Type B pancreatic cell (in vitro differentiated cells): ENCODE measurements at places on chromosomes 3 and 15.
A peak's percentile ranks its signal among the peaks of the same experiment; 100 is the strongest.

GRCh38 chr3:72657666-72658065, 190.6 kb downstream of the SHQ1 start:
- H3K27ac ChIP-seq, result peak overlapping the region; percentile 14
- H3K4me3 ChIP-seq, result no peak overlapping the region
- no peak for DNase-seq
- no peaks in the 10 kb centered on the region for H3K36me3 ChIP-seq
- peaks cover 19% of the 10 kb centered on the region for H3K4me1 ChIP-seq

DNA sequence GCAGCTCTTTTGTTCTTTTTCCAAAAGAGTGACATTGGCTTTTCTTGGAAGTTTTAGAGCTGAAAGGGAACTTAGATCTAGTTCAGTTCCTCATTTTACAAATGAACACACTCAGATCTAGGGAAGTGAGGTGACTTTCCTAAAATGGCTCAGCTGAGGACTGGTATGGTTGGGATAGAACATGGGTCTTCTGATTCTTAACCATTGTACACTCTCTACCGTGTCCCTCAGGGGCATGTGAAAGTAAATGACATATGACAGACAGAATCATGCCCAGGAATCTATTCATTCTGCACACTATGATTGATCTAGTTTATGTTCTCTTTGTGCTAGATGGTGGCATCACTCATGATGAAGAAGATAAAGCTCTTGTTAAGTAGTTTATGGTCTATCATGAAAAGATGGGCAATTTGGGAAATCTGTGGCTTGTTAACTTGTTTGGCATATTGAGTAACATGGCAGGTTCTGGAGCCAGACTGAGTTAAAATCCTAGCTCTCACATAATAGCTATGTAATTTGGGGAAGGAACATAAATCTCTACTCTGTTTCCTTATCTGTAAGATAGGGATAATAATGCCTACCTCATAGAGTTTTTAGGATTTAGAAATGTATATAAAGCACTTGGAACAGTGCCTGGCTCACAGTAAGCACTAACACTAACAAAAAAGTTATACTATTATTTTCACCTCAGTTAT, 30.9 kb downstream of the UBE2E1 start:
- no peaks in the 10 kb centered on the region for H3K27me3 ChIP-seq
- peaks cover 8% of the 10 kb centered on the region for H3K36me3 ChIP-seq
- peaks cover 47% of the 10 kb centered on the region for H3K4me1 ChIP-seq
- DNase-seq, result no peak

GRCh38 chr3:5390936-5391625, 203.6 kb downstream of the EDEM1 start:
- DNase-seq, result no peak
- peaks cover 21% of the 10 kb centered on the region for H3K4me1 ChIP-seq
- peak overlapping the region; percentile 33 for H3K27ac ChIP-seq
- H3K4me3 ChIP-seq, result no peak overlapping the region
- H3K36me3 ChIP-seq, result no peaks in the 10 kb centered on the region

- no peak for DNase-seq
- H3K36me3 ChIP-seq, result peaks cover 51% of the 10 kb centered on the region
- no peak overlapping the region for H3K27ac ChIP-seq
- no peaks in the 10 kb centered on the region for H3K4me1 ChIP-seq
- H3K4me3 ChIP-seq, result no peak overlapping the region
These were observed 268.7 kb downstream of the BBX start for GRCh38 chr3:107791450-107791849.

DNA sequence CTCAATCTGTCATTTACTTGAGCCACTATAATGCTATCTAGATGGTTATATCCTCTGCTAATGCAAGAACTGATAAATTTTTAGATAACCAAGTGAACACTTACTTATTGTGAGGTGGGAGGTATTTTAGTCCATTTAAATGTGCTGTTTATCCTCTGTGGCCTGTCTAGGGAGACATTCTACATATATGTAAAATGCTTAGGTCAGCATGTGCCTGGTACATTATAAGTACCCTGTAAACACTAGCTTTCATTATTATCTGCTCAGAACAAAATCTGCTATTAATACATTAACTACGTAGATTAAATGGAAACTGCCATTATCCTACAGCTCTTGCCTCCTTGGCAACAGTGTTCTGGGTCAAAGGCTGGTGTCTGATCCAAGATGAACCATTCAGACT, 41.8 kb upstream of the MAPKBP1 start:
- peaks cover 29% of the 10 kb centered on the region for H3K36me3 ChIP-seq
- H3K4me3 ChIP-seq, result no peak overlapping the region
- no peak for DNase-seq
- no peaks in the 10 kb centered on the region for H3K27me3 ChIP-seq

GRCh38 chr3:69746119-69746518, 6.9 kb downstream of the MITF start:
- no peak overlapping the region for H3K4me3 ChIP-seq
- DNase-seq, result no peak
- peaks cover 11% of the 10 kb centered on the region for H3K27me3 ChIP-seq

DNA sequence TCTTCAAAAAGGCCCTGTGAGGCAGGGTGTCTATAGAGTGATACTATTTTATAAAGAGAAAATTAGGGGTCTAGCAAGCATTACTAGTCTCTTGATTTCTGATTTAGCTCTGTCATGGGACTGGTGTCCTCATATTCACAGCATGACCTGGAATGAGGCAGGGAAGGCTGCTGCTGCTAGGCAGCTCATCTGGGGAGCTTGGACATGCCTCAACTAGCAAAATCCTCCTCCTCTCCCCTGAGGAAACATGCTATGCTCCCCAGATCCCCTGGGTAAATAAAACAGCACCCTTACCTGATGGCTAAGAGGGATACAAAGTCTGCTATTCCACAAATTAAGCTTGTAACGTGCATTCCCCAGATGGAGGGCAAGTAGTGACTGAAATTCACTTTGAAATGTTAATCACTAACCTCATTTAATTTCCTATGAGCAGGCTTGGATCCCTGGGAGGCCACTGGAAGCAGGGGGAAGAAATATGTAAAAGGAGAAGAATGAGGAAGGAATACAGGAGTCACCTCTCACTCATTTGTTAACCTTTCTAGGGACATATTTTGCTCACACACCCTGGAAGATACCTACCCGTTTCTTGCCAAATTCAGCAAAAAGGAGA, 709.4 kb downstream of the SQOR start:
- H3K27ac ChIP-seq, result peak overlapping the region; percentile 13
- H3K4me1 ChIP-seq, result no peaks in the 10 kb centered on the region
- no peak for DNase-seq
- H3K36me3 ChIP-seq, result no peaks in the 10 kb centered on the region
- H3K27me3 ChIP-seq, result no peaks in the 10 kb centered on the region

DNA sequence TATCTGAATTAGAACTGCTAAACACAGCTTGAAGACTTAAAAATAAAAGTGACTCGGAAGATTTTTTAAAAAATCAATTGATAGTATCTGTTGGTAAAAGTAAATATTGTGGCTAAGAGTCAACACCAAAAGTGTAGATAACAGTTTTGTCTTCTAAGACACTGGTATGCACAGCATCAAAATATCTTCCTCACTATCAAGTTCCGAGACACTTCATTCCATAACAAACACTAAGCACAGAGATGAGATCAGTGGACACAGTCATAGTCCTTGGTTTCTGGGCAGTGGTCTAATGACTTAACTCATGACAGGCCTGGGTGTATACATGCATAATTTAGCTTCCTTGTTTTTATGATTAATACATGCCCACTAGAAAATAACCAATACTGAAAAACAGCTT, 63.2 kb downstream of the PXYLP1 start:
- peaks cover 15% of the 10 kb centered on the region for H3K36me3 ChIP-seq
- H3K4me1 ChIP-seq, result peaks cover 10% of the 10 kb centered on the region
- H3K27me3 ChIP-seq, result no peaks in the 10 kb centered on the region
- no peak overlapping the region for H3K4me3 ChIP-seq
- no peak overlapping the region for H3K27ac ChIP-seq
- DNase-seq, result no peak

GRCh38 chr15:84714821-84715220, 1.1 kb downstream of the SEC11A start:
- peak overlapping the region; percentile 95 for H3K27ac ChIP-seq
- no peaks in the 10 kb centered on the region for H3K27me3 ChIP-seq
- H3K4me1 ChIP-seq, result peaks cover 25% of the 10 kb centered on the region

GRCh38 chr3:69266585-69266984, 119.3 kb downstream of the FRMD4B start:
- H3K27ac ChIP-seq, result no peak overlapping the region
- peaks cover 3% of the 10 kb centered on the region for H3K36me3 ChIP-seq
- no peak for DNase-seq
- H3K27me3 ChIP-seq, result no peaks in the 10 kb centered on the region

DNA sequence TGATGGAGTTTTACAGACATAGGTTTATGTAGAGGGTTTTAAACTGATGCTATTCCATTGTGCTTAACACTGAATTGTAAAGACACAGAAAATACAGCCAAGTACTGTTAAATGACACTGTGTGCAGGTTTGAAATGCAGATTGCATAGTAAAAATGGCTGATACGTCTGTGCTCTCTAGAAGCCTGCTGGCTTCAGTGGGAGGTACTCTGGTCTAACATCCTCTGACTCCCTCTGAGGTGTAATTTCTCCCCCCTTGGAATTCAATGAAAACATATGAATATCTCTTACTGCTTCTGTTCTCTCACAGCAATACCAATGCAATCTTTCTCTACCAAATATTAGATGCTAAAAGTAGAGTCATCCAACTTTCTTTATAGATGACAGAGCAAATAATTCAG, 176.6 kb downstream of the SLC9A9 start:
- no peak overlapping the region for H3K4me3 ChIP-seq
- no peak overlapping the region for H3K27ac ChIP-seq
- H3K36me3 ChIP-seq, result no peaks in the 10 kb centered on the region

- H3K4me3 ChIP-seq, result no peak overlapping the region
- no peaks in the 10 kb centered on the region for H3K36me3 ChIP-seq
- H3K27me3 ChIP-seq, result peaks cover 30% of the 10 kb centered on the region
- no peak overlapping the region for H3K27ac ChIP-seq
These were observed 25.0 kb upstream of the RFTN1 start for GRCh38 chr3:16538507-16538906.
